ENCODE measurements at places on chromosomes 13 and 19.

DNA sequence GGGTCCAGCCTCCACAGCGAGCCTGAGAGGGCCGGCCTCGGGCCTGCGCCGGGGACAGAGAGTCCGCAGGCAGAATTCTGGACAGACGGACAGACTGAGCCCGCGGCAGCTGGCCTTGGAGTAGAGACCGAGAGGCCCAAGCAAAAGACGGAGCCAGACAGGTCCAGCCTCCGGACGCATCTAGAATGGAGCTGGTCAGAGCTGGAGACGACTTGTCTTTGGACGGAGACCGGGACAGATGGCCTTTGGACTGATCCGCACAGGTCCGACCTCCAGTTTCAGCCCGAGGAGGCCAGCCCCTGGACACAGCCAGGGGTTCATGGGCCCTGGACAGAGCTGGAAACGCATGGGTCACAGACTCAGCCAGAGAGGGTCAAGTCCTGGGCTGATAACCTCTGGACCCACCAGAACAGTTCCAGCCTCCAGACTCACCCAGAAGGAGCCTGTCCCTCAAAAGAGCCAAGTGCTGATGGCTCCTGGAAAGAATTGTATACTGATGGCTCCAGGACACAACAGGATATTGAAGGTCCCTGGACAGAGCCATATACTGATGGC, 490 bp downstream of the ITPKC start:
- DNase-seq: no peak

DNA sequence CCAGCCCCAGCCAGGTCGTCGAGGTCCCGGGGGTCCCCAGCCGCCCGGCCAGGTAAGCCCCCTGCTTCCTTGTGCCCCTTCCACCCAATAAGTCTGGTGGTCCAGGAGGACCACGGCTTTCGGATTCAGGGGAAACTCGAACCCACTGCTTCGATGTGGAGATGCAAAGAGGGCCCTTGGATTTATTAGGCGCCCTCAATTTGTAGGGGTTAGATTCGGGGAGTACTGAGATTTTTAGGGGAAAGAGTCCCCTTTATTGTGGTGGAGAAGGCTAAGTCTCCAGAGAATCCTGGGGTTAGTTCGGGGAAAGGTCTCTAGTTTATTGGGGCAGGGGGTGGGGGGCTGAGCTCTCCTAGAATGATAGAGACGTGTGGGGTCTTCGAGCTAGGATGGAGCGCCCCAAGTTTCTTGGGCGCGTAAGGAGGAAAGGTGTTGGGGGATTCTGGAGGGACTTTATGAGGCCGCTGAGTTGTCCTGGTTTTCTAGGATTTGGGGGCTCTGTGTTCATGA, 3.8 kb upstream of the LTBP4 start:
- no peak for DNase-seq

DNA sequence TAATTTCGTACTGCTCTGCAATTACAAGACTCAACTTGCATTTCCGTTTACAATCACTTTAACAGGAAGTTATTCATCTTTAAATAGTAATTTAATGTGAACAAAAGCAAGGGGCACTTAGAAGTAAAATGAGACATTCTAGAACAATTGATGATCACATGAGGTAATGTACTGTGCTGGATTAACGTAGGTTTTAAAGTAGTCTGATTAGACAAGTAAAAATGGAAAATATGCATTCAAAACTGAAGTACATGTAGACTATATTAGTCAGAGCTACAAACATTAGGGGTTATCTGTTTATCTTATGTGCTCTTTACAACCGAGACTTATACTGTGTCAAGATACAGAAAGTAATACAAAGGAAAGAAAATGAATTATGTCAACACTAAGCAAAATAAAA, 1528.0 kb downstream of the SLITRK5 start:
- DNase-seq: no peak

DNA sequence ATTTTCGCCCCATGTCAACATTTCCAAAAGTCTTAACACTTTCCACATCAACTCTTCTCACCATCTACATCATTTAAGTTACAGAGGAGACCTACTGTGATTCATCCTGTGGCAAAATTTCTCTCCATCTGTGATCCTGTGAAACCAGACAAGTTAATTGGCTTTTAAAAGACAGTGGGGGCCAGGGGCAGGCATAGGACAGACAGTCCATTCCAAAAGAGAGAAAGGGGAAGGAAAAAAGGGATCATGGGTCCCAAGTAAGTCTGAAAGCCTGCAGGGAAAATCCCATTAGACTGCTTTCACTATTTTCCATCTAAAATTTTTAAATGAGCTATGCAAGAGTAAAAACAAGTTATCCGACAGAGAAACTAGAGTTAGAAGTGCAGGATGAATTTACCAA, 121.0 kb downstream of the MRPL57 start:
- no peak for DNase-seq

- DNase-seq: no peak
Observed at GRCh38 chr19:42017040-42017439, 23.0 kb upstream of the ATP1A3 start.

GRCh38 chr13:60838581-60838980, 441.6 kb downstream of the TDRD3 start:
- DNase-seq: no peak

GRCh38 chr13:102035969-102036368, 365.9 kb downstream of the FGF14 start:
- no peak for DNase-seq

DNA sequence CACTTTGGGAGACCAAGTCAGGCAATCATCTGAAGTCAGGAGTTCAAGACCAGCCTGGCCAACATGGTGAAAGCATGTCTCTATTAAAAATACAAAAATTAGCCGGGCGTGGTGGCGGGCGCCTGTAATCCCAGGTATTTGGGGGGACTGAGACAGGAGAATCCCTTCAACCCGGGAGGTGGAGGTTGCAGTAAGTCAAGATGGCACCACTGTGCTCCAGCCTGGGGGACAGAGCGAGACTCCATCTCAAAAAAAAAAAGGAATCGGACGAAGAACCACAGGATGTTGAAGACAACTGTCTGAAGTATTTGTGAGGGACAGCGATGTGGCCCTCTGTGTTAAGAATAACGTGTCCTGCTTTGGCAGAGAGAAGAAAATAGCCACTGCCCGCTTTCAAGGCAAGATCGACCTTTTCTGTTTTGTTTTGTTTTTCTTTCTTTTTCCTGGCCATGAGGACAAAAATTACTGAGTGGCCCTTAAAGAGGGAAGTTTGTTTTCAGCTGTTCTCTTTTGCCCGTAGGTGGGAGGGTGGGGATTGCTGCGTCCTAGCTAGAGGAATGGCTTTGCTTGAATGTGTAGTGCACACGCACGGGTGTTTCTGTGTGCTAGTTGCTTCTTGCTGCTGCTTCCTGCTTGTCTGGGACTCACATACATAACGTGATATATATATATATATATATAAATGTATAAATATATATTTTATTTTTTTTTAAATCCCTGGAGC, 6.2 kb upstream of the PRKCG start:
- DNase-seq: no peak

- no peak for DNase-seq
Observed at GRCh38 chr13:103965506-103966243, 899.5 kb upstream of the SLC10A2 start.

GRCh38 chr19:38015216-38015615, 108.2 kb downstream of the SIPA1L3 start:
- no peak for DNase-seq

GRCh38 chr13:87975035-87975434, 303.9 kb downstream of the SLITRK5 start:
- DNase-seq: no peak

DNA sequence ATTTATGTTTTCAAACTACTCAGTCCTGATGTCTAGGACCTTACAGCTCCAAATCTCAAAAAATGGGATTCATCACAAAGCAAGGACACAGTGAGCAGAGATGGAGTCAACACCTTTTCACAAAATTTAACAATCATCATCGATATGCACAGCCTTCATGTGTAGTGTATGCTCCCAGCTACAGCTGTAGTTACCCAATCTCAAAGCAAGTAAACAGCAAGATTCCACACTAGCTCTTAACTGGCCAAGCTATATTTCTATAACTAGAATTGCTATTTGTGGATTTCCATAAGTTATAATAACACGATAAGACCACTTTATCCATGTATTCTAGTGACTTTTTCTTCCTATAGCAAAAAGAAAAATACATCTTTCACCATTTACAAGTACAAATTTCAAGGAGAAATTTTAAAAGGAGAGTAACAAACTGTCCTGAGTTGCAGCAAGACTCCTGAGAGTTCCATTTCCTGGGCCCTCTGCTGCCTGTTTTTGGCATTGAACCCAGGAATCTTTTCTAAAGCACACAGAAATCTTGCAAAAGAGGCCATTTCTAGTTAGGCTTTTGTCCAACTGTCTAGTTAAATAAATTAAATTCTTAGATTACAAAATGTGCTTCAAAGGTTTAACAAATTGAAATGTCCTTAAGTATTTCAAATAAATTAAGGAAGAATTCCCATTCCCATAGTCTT, 460.6 kb downstream of the FGF14 start:
- no peak for DNase-seq

DNA sequence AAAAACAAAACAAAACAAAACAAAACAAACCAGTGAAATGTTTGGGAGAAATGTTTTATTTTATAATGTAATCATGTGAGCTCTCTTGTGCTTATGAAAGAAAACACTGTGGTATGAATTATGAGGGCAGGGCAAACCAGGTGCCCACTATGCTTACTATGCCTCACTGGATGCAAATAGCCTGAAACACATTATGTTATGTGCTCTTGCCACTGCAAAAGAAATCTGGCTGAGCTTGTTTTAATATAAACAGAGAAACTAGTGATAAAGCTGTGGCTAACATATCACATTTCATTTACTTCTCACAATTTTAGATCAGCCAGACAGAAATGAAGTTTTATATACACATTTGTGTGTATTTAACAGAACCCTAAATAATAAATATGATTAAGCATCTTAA, 8.7 kb upstream of the NBEA start:
- DNase-seq: no peak

DNA sequence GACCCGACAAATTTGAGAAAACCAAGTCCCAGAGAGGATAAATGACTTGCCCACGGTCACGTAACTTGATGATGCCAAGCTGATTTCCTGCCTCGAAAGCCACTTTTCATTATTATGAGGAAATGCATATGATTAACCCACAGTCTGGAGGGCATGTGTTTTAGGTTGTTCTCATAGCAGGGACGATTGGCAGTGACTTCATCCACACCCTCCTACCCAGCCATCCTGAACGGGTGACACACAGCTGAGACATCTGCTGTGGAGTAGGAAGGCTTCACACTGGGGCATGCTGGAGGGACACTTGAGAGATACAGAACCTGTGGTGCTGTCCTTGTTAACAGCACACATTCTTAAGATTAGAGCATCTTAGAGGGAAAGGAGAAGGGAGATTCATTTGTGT, 65.4 kb upstream of the WDFY2 start:
- no peak for DNase-seq

DNA sequence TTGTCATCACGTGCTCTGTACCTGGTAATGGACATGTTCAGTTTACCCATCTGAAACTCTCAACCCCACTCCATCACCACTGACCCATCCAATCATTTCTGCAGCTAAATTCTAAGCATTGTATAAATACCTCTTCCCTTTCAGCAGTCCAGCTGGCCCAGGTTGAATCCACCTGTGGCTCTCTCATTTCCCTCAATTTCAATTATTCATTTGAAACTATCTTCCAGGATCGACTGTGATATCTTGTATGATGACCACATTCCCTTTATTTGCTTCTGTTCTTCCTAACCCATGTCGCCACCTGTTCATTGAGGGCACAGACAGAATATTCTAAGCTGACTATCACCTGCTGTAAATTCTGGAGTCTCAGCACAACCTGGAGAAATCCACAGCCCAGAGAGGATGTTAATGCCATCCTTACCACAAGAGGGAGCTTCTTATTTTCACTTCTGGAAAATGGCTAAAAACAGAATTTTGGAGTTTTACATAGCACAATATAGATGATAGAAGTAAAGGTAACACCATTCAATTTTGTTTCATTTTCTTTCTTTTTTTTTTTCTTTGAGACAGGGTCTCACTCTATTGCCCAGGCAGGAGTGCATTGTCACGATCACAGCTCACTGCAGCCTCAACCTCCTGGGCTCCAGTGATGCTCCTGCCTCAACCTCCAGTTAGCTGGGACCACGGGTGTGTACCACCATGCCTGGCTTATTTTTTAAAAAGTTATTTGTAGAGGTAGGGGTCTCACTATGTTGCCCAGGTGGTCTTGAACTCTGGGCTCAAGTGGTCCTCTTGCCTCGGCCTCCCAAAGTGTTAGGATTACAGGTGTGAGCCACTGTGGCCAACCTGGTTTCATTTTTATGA, 38.6 kb downstream of the ZNF823 start:
- no peak for DNase-seq

DNA sequence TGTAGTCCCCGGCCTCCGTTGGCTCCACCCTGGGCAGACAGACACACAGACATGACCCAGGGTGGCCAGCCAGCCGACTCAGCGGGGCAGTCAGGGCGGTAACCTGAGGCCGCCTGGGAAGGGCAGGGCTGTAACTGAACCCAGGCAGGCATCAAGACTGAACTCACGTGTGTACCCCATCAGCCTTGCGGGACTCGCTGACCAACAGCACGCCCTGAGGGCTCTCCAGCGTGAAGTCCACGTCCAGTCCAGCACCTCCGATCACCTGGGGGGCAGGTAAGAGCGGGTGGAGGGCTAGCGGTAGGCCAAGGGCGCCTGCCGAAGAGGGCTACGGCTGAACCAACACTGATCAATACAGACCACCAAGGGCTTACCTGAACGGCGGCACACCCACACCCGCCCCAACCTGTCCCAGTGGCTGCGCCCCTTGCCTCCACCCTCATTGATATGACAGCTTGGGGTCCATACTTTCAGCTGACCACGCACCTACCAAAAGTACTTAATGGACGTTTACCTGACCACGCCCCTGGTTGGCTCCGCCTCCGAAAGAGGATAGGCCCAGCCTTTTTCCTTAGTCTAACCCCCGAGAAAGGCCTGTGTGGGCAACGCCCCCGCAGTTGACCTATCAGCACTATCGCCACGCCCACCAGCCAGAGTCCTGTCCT, 791 bp downstream of the TMED1 start:
- no peak for DNase-seq

GRCh38 chr13:28138012-28138755, at the start of gene PAN3:
Gene PAN3, plus strand, starts transcription at chr13:28138545. Its CDS starts 113 bp downstream, at chr13:28138658.
- DNase-seq: peak; percentile 81

- no peak for DNase-seq
Observed at GRCh38 chr13:20197361-20197834, 4.7 kb upstream of the GJB2 start.

DNA sequence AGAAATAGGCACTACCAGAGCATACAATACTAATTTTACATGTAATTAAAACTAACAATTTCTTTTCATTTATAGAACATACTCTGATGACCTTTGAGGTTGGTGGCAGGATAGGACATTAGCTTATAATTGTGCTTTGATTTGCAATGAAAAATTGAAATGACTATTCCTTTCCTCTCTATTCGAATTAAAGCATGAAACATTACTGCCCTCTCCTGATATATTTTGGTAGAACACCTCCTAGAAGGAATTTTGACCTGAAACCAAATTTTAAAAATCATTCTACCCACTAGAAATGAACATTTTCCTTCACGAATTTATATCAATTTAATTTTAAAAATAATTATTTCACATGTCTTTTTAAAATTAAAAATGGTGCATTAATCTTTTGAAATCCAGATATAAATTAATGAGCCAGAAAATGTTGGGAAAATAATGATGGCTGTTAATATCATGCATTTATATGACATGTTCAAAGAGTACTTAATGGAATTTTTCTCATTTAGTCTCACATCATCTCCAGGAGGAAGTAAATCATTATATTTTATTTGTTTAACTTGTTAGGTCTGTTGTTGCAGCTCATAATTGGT, 556.3 kb upstream of the ARGLU1 start:
- no peak for DNase-seq
